HT-29 (cell line): ENCODE measurements at places on chromosomes 13 and 19.
A peak's percentile ranks its signal among the peaks of the same experiment; 100 is the strongest.

GRCh38 chr13:40772765-40773473 lies 1.9 kb upstream of the MRPS31 start:
- DNase-seq: no peak

DNA sequence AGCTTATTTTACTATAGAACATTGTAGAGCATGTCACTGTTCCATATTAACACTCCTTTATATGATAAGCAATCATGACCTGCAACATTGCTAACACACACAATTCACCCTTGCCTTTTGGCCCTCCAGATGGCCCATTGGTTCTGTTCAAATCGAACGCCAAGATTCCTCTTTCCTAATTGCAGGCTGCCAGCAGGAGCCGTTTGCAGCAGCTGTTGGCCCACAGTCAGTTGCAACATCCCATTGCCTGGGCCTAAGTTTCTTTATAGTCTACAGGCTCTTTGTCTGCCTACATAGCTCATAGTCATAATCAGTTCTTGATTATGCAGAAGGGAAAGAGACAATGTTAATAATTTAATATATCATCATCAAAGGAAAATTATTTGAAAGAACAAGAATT lies 37.6 kb downstream of the KCTD12 start:
- no peak for DNase-seq

DNA sequence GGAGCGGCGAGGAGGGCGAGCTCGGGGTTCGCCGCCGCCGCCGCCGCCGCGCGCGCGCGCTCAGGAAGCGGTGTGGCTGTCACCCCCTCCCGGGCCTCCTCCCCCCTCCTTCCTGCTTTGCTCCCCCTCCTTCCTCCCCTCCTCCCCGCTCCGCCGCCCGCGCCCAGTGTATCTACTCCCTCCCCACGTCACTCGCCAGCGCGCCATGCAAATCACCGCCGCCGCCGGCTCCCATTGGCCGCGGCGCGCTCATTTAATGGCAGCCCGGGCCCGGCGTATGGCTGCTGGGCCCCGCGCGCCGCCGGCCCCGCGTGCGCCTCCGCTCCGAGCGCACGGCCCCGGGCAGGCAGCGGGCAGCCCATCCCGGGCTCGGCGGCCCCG lies 335 bp upstream of the SOX1 start:
- DNase-seq: no peak

DNA sequence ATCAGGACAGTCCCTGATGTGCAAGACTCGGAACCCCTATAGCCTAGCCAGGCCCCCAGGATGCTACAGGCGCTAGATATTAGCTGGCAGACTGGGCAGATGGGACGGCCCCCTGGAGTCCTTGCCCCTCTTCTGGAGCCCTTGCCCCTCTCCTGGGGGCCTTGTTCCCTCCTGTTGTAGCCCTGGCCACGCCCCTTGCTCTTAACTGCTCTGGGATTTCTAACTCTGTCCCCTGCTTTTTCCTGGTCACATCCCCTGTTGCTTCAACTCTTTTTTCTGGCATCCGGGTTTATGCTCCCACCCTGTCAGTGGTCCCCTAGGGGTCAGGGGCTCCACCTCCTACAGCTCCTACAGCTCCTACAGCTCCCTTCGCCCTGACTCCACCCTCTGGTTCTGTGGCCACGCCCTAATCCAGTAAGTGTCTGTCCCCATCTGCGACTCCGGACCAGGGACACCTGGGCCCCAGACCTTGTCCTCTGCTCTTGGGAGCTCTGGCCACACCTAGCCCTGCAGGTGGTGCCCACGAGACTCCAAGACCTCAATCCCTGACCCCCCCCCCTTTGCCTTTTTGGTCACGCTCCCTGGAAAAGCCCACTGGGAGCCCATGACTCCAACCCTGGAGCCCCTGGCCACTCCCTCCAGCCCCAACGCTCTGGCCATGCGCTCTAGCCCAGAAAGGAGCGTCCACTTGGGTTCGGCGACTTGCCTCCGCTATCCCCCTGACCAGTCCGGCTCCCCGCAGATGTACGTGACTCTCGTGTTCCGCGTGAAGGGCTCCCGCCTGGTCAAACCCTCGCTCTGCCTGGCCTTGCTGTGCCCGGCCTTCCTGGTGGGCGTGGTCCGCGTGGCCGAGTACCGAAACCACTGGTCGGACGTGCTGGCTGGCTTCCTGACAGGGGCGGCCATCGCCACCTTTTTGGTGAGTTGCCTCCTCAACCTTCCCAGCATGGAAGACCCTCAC lies 6.8 kb downstream of the PLPPR2 start:
- DNase-seq: no peak

- DNase-seq: no peak
Measured at GRCh38 chr19:34713262-34713637, 20.8 kb upstream of the ZNF181 start.

DNA sequence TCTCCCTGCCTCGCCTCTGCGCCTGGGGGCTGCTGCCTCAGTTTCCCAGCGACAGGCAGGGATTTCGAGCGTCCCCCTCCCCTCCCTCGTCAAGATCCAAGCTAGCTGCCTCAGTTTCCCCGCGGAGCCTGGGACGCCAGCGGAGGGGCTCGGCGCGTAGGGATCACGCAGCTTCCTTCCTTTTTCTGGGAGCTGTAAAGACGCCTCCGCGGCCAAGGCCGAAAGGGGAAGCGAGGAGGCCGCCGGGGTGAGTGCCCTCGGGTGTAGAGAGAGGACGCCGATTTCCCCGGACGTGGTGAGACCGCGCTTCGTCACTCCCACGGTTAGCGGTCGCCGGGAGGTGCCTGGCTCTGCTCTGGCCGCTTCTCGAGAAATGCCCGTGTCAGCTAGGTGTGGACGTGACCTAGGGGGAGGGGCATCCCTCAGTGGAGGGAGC lies 722 bp upstream of the ICAM1 start:
- no peak for DNase-seq

DNA sequence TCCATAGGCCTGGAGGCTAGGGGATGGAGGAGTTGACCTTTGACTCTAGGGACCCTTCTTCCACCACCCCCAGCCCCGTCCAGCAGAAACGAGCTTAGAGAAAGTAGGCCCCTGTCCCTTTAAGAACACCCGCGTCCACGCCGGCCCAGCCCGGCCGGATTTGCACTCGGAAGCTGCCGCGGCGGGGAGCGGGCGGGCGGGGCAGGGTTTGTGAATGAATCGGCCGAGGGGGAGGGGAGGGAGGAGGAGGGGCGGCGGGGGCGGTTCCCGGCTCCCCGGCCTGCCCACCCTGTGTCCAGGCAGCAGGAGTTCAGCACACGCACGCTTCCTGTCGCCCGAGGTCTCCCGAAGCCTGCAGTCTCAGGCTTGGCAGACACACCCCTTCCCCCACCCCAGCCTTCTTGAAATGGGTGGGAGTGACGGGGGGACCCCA lies 1.5 kb downstream of the UNC13A start:
- DNase-seq: no peak

DNA sequence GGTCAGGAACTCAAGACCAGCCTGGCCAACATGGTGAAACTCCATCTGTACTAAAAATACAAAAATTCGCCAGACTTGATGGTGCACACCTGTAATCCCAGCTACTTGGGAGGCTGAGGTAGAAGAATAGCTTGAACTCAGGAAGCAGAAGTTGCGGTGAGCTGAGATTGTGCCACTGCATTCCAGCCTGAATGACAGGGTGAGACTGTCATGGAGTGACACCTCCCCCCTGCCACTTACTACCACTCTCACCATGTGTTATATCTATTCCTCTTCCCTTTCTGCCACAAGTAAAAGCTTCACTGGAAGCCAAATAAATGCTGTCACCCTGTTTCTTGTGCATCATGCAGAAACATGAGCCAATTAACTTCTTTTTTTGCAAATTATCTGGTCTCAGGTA lies 10.6 kb upstream of the CEACAM4 start:
- DNase-seq: no peak

DNA sequence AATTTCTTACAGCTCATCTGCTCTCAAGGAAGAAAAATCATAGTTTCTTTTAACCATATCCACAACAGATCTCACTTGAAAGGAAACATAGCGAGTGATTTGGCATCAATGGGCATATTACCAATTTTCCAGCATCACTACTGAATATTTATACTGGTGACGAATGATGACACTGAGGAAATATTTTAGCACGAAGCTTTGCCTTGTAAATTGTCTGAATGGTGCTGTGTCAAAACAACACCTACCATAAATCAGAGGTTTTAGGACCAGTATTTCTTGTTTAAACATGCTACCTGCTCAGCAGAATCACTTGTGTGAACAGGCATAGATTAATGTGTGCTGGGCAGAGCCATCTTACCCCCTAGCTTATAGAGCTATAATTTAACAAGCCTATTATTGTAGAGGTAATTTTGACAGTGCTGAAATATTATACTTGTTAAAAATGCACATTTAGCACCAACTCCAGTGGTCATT lies 146.8 kb downstream of the ABCC4 start:
- DNase-seq: peak; percentile 59

GRCh38 chr13:110116072-110116487 lies 190.9 kb downstream of the COL4A1 start:
- peak; percentile 90 for DNase-seq

- no peak for DNase-seq
Measured at GRCh38 chr13:101398191-101398590, 18.1 kb downstream of the NALCN start.

DNA sequence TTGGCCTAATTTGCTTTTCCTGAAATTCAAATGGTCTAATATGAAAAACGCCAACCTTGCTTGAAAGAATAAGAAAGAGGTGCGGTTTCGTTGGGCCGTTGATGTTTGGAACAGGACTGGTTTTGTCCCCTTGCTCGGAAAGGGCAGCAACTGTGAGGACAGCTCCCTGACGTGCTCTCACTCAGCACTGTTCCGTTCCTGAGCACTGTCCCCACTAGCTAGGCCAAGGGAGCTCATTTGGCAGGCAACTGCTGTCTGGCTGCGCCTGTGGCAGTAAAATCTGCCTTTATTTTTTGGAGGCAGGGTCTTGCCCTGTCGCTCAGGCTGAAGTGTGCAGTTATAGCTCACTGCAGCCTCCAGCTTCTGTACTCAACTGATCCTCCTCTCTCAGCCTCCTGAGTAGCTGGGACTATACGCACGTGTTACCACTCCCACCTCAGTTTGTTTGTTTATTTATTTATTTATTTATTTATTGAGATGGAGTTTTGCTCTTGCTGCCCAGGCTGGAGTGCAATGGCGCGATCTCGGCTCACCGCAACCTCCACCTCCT lies 4.5 kb downstream of the LDLR start:
- DNase-seq: peak; percentile 17

DNA sequence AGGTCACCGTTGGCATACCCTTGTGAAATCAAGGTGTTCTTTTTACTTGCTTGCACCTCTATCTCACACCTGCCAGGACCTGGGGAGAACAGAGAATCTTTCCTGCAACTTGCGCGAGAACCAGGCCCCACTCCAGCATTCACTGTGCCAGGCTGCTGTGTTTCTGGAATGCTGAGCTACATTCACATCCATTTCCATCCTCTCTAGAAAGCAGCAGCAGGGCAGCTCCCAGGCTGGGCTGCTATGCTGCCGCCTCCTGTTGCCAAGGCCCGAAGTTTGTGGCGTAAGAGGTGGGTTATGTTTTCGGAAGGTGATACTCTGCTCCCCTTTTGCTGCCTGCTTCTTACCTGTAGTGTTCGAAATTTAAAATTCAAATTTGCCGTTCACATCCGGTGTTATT lies 464.1 kb downstream of the KLF5 start:
- DNase-seq: no peak

GRCh38 chr13:107461751-107462150 lies 753.6 kb downstream of the LIG4 start:
- DNase-seq: no peak

DNA sequence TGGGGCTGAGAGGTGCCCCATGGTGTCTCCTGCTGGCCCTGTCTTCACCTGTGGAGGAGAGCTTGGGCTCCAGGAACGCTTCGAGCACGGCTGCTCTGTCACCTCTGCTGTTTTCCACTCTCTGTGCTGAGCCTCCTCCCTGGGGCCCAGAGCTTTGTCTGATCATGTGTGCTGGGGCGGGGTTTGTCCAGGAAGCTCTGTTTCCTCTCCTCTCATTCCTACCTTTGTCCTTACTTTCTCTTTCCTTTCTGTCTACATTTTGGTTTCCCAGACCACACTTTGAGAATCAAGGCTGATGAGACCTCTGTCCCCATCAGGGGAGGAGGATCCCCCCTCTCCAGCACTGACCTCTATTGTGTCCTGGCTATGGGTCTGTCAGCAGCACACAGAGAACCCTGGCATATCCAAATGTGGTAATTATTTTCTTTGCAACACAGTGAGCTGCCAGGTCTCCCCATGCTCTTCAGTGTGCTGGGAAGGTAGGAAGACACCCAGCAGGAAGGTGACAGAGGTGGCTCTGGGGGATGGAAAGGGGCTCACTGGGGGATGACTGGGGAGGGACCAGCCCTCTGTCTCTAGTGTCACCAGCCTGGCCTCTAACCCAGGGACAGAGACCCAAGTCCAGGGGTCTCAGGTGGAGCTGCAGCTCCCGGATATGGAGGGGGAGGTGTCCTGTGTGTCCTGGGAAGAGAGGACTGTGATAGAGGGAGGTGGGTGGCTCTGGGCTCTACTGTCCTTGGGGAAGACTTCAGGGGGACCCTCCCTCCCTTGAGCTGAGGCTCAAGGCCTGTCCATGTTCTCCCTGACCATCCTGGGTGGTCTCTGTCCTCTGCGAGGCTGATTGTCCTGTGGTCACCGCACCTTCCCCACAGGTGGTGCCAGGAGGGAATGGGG lies at the start of gene CEACAM1:
CEACAM1 (minus strand) TSS at position 128 of the 894 bp plus-strand sequence; CDS start at position 21, 107 bp downstream.
- DNase-seq: peak; percentile 95

DNA sequence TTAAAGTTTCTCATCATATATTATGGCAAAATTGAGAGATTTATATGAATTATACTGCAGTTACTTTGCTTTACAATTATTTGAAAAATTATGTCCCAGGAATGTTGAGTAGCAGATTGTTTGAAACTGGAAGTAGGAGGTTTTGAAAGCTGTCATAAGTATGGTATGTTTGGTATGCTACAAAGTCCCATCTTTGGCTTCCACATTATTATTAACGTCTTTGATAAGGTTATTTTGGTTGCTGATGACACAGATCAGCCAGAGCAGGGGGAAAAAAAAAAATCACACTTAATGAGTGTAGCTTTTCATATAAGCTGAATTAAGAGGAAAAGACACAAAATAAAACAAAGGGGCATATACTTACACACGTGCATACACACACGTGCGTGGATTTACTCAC lies 130.1 kb downstream of the SLITRK1 start:
- DNase-seq: no peak

GRCh38 chr13:27375686-27376326 lies 48.6 kb upstream of the GTF3A start:
- peak; percentile 94 for DNase-seq
